ENCODE measurements at places on chromosomes 1 and 21. TPM values are rescaled to one million over a fixed set of nuclear protein-coding genes. Genes with fewer than 3 reads are reported as not detected.

The FNDC10 gene
- total RNA-seq, result 0.91 TPM

The KRTAP20-2 gene
- not detected for total RNA-seq

DNA sequence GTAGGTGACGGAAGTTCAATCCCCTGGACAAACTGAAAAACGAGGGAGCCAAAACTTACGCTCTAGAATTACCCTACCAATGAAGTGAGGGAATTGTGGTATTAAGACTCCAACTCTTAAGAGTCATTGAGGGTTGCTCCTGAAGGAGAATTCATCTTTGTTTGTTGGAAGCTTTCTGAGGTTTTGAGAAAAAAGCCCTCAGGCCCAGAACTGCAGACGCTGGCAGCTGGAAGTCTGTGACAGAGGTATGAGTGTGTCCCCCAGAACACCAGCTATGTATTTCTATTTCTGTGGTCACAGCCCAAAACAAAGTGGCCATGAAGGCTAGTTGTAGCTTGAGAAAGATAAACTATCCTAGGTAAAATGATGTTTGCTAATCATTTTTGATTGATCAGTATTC lies 438.8 kb upstream of the B3GALT2 start:
- DNase-seq, result no peak

GRCh38 chr1:2636733-2637132 lies 3.9 kb upstream of the MMEL1 start:
- no peak for DNase-seq

The OLFML3 gene
- total RNA-seq, result 32.2 TPM

The LCE1A gene
- not detected for total RNA-seq

- no peak for DNase-seq
These were observed 25.5 kb downstream of the RGS7 start for GRCh38 chr1:241331328-241332036.

GRCh38 chr21:44965251-44966022 lies 25.6 kb downstream of the SLX9 start:
- DNase-seq, result peak; percentile 43

DNA sequence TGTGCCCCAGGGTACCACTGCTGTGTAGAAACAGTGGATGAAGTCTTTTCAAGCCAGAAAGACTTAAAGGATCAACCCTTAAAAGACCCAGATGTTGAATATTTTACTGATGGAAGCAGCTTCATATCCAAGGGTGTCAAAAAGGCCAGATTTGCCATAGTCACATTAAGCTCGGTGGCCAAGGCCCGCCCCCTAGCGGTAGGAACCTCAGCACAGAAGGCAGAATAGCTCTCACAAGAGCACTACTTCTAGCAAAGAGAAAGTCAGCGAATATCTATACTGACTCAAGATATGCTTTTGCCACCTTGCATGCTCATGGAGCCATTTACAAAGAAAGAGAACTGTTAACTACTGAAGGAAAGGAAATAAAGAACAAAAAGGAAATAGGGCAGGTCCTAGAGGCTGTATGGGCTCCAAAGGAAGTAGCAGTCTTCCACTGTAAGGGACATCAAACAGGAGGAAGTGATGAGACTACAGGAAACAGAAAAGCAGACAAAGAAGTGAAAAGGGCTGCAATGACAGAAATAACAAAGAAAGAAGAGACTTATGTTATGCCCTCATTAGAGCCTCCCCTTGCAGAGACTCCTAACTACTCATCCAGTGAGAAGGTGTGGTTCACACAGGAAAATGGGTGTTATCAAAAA lies 90.5 kb downstream of the LIPI start:
- peak; percentile 17 for DNase-seq

DNA sequence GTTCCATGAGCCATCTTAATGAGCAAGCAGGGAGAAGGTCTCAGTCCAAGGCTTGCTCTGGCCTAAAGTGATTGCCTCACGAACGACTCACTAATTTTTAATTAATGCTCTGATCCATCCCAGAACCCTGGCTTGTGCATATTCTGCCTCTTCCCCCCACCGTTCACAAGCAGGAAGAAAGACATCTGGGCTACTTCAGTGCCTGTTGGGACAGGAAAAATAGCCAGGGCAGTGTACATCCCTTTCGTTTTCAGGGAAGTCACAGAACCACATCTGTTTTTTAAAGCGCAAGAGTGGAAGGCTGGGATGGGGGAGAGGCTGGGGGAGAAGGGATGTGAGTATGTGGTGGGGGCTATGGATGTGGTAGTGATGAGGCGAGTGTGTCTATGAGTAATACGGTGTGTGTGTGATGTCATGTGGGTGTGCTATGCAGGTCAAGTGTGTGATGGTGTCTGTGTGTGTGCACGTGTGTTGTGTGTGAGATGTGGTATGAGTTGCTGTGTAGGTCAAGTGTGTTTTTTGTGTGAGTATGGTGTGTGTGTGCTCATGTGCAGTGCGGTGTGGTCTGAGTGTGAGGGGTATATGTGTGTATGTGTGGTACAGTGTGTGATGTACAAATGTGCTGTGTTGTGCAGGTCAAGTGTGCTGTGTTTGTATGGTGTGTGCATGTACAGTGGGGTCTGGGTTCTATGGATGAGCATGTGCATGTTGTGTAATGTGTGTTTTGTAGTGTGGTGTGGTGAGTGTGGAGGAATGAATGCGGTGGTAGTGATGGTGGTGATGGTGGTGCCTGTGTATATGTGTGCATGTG lies 64.9 kb upstream of the SYT6 start:
- no peak for DNase-seq

- DNase-seq, result no peak
These were observed 3.3 kb downstream of the URB1 start for GRCh38 chr21:32389337-32390015.

GRCh38 chr1:26750428-26750827 lies 37.3 kb upstream of the PIGV start:
- DNase-seq, result no peak

DNA sequence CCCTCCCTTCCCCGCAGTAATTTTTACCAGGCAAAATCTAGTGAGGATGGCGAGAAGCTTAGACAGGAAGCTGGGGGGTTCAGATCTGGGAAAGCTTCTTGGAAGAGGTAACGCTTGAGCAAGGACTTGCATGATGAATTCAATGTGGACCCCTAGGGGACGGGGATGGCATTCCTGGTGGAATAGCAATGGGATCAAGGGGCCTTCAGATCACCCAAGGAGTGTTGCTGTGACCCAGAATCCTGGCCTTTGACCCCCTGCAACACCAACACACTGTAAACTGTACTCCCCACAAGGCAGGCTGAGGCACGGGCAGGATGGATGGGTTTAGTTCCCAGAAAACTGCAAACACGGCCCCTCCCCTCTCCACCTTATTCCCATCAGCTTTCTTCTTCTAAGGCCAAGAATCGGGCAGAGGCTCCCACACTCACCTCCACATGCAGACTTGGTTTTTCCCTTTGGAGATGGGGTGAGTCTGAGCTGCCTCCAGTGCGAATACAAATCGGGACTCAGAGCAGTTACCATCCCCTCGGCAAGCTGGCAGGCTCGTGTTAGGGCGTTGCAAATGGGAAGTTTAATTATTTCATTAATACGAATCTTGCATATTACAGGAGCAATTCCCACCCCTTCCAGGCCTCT lies 20.1 kb downstream of the DISP3 start:
- DNase-seq, result no peak

The MROH7 gene
- total RNA-seq, result 10.9 TPM

GRCh38 chr1:109228167-109228566 lies 14.4 kb downstream of the SARS1 start:
- no peak for DNase-seq

DNA sequence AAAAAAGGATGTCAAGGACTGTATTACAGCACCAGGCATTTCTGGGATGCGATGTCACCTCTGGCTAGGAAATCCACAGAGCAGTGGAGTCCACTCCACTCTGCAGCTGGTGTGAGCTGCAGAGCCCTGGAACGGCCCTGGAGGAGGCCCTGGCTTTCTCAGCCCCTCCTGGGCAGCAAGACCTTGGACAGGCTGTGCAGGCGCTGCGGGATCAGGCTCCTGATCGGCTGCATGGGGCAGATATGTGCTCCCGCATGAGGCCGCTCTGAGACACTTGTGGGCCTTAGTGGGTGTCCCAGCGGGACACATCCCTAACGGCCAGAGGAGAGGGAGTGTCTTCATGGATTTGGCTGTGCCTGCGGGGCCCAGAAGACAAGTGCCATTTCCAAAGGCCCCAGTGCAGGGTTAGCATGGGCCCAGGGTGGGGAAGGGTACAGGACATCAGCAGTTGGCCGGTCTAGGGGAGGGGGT lies 6.2 kb downstream of the DNMT3L start:
- DNase-seq, result no peak

DNA sequence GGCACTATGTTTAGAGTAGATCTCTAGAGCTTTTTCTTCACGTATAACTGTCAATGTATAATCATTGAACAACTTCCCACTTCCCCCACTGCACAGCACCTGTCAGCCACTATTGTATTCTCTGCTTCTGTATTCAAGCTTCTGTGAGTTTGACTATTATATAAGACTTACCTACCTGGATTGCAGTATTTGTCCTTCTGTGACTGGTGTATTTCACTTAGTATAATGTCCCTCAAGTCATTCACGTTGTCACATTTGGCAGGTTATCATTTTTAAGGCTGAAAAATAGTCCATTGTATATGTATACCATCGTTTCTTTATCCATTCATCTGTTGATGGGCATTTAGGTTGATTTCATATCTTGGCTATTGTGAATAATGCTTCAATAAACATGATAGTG lies 969.5 kb upstream of the B3GALT2 start:
- no peak for DNase-seq

The SEMA6C gene
- total RNA-seq, result 70.5 TPM

GRCh38 chr1:15347182-15347581 lies 62.5 kb upstream of the EFHD2 start:
- no peak for DNase-seq

The USP24 gene
- total RNA-seq, result 32.6 TPM

- DNase-seq, result peak; percentile 79
These were observed at the start of gene TNFRSF1B for GRCh38 chr1:12166834-12167492. Gene TNFRSF1B (plus strand): TSS chr1:12166991. CDS start chr1:12167092, 101 bp downstream.

The RHOU gene
- 15.1 TPM for total RNA-seq

GRCh38 chr1:37181425-37181824 lies 147.1 kb upstream of the GRIK3 start:
- no peak for DNase-seq

DNA sequence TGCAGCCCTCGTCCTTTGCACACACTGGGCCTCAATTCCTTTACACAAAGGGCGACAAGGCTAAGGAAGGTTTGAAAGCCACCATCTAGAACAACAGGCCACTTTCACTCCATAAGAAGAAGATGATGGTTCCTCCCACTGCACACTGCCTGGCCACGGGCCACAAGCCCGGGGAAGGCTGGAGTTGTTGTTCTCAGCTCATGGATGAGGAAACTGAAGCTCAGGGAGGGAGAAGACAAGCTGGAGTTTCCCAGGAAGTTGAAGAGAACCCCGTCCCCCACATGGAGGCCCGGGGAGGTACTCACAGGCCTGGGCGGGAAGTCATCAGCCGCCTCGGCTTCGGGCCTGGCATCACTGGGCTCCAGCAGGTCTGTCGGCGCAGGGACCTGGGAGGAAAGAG lies 24.6 kb upstream of the DDOST start:
- no peak for DNase-seq

GRCh38 chr1:154899041-154899440 lies 29.0 kb upstream of the KCNN3 start:
- no peak for DNase-seq

The FNBP1L gene
- 18.3 TPM for total RNA-seq

The PTAFR gene
- 2.0 TPM for total RNA-seq

DNA sequence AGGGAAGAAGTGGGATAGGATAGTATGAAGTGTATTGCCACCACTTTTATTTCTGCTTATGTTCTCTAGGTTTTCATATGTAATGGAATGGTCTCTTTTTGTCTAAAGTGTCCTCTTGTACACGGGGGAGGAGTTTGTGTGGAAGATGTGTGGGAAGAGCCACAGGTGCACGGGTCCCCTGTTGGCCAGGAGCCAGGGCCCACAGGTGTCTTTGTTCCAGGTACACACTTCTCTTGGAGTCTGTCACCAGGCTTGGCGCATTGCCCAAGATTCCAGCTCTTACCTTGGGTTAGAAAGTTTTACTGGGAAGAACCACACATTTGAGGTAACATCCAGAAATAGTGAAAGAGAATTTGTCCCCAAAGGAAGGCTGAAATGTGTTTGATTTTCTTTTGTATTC lies 10.5 kb downstream of the TENT5C start:
- no peak for DNase-seq

DNA sequence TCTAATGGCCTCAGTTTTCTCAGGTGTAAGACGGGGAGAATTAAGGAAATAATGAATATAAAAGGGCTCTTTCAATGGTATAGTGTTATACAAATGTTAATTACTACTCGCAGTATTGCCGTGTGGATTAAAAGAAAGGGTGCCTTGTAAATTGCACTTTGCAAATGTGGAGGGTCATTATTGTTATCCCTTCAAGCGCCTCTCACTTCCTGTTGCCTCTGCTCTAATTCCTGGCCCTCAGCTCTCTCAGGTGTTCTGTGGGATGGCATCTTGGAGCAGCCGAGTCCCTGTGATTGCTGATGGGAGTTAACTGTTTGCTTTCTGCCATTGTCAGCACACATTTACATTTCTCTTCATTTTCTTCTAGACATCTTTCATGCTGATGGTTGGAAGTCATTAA lies 7.1 kb upstream of the S100A11 start:
- DNase-seq, result no peak

- no peak for DNase-seq
These were observed 9.7 kb upstream of the GBP6 start for GRCh38 chr1:89354205-89354604.

DNA sequence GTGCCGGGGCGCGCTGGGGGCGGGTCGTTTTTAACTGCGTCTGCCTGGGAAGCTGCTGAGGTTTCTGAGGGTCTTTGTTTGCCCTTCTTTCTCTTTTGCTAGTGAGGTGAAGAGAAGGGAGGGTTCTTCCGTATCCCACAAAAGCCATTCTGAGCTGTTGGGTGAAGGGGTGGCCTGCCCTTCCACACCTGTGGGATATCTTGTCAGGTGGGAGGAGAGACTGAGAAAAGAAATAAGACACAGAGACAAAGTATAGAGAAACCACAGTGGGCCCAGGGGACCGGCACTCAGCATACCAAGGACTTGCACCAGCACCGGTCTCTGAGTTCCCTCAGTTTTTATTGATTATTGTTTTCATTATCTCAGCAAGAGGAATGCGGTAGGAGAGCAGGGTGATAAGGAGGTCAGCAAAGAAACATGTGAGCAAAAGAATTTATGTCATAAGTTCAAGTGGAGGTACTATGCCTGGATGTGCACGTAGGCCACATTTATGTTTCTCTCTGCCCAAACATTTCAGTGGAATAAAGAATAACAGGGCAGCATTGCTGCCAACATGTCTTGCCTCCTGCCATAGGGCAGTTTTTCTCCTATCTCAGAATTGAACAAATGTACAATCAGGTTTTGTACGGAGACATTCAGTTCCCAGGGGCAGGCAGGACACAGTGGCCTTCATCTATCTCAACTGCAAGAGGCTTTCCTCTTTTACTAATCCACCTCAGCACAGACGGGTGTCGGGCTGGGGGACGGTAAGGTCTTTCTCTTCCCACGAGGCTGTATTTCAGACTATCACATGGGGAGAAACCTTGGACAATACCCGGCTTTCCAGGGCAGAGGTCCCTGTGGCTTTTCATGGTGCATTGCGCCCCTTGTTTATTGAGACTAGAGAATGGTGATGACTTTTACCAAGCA lies 972 bp downstream of the PGBD2 start:
- DNase-seq, result no peak

The SAMD13 gene
- total RNA-seq, result 1.3 TPM

The GSTM1 gene
- total RNA-seq, result not detected

All from right cardiac atrium (tissue), 5 donors.